ENCODE measurements at places on chromosomes 12 and 14. TPM values are rescaled to one million over a fixed set of nuclear protein-coding genes. Genes with fewer than 3 reads are reported as not detected.

AKAP3 gene
- total RNA-seq = 2.9 TPM

GRCh38 chr12:47824198-47824597, 4.5 kb upstream of the HDAC7 start:
- no peak for DNase-seq

GRCh38 chr14:60537663-60538062, 28.7 kb downstream of the SIX6 start:
- no peak for DNase-seq

- no peak for DNase-seq
Observed at GRCh38 chr12:91211866-91212265, 29.2 kb upstream of the DCN start.

GRCh38 chr14:105256292-105256960, 8.1 kb downstream of the BTBD6 start:
- no peak for DNase-seq

DNA sequence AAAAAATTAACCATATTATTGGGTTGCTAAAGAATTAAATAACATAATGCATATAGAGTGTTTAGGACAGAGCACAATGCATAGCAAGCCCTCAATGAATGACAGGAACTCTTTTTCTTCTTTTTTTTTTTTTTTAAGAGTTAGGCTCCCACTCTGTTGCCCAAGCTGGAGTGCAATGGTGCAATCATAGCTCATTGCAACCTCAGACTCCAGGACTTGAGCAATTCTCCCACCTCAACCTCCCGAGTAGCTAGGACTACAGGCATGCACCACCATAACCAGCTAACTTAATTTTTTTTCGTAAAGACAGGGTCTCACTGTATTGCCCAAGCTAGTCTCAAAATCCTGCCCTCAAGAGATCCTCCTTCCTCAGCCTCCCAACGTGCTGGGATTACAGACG, 20.5 kb upstream of the MTERF2 start:
- DNase-seq = no peak

LUM gene
- 35.7 TPM for total RNA-seq

ITGA7 gene
- 399 TPM for total RNA-seq

DNA sequence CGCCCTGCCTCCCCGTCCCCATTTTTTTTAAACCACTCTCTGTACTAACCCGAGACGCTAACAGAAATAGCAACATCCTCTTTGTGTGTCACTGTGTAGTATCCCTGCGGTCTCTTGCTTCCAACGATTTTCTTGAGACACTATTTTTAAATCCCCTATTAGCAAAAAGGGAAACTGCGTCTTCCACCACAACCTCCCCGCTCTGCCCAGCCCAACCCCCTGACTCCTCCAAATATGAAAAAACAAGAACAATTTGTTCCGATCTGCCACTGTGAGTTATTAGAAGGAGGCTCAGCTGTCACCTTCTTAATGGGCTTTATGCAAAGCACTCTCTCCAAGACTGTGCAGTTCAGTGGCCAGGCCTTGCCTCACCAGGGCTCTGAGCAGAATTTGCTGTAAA, 76.3 kb downstream of the MAP1LC3B2 start:
- DNase-seq = no peak

DNA sequence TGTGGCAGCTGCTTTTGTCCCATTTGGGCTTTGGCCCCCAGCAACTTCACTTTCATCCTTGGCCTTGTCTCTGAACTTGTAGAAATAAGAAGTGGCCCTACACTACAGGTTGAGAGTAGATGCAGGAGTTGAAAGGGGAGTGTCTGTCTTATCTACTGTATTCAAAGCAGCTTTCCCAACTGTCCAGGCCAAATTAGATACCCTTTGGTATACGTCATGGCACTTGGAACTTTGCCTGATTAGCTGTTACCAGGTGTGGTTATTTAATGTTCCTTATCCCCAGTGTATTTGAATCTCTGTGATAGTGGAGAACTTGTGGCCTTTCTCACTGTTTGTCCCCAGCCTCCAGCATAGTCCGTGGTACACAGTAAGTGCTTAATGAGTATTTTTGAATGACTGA, 33.5 kb downstream of the SUDS3 start:
- no peak for DNase-seq

GARIN6 gene
- not detected for total RNA-seq

- peak; percentile 71 for DNase-seq
Observed at GRCh38 chr12:124403273-124403672, 108.4 kb downstream of the RFLNA start.

- DNase-seq = no peak
Observed at GRCh38 chr12:57874166-57875108, 27.9 kb upstream of the CTDSP2 start.

DNA sequence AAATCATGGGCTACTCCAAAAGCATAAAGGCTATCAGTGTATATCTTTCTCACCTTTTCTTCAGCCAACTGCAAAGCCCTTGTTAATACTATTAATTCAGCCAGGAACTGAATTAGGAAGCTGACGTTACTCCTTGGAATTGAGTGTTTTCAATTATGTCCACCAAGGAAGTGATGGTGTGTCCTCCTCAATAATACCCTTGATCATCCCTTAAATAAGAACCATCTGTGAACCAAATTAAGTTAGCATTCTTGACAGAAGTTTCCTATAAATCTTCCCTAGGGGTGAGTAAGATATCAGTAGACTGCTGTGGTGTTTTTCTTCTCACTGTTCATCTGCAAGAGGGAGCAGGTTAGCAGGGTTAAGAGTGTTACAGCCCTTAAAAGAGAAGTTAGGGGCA, 252.3 kb upstream of the AVPR1A start:
- DNase-seq = no peak

GRCh38 chr12:123043536-123044001, 63.1 kb downstream of the ARL6IP4 start:
- DNase-seq = peak; percentile 82

DNA sequence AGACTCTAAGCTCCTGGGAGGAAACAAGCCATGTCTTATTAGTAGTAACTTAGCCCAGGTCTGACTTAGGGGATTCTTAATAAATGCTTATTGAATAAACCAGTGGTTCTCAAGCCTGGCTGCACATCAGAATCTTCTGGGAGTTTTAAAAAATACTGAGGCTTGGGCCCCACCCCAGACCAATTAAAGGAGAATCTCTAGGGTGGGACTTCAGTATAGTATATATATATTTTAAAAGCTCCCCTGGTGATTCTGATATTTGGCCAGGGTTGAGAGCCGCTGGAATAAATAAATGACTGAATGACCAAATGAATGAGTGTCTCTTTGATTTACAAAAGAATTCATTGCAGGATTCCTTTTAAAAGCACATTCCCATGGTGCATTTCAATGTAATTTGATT, 151.5 kb upstream of the GSC start:
- no peak for DNase-seq

GRCh38 chr12:46214668-46215436, 54.0 kb downstream of the SLC38A1 start:
- no peak for DNase-seq

DNA sequence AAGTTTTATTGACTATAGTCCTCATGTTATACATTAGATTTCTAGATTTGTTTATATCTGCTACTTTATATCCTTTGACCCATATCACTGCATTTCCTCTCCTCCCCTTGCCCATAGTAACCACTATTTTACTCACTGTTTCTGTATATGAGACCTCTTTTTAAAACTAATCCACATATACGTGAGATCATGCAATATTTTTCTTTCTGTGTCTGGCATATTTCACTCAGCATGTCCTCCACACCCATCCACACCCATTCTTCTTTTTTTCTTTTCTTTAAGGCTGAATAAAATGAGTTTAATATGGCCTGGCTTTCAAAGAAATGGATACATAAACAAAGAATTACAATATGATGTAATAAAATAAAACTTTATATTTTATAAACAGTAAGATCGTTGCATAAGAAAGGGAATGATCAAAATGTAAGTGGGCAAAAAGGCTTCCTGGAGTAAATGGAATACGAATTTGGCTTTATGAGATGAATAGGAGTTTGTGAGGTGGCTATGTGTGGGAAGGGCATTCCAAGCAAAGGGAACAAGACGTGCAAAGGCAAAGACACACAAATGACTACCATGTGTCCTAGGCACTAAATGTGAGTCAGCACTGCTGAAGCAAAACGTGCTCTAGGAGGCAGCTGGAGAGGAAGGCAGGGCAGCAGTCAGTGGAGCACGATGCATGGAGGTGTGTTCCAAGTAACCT, 53.2 kb upstream of the HIF1A start:
- no peak for DNase-seq

DNA sequence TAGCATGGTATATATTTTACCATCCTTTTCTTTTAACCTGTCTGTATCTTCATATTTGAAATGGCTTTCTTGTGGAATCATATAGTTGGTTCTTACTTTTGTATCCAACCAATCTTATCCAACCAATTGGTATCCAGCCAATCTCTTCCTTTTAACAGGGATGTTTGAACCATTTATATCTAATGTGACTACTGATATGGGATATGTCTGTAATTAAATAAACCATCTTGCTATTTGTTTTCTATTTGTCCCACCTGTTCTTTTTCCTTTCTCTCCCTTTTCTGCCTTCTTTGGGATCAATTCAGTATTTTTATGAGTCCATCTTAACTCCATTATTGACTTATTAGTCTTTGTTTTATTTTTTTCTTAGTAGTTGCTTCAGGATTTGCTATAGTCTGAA, 30.8 kb upstream of the SNX6 start:
- no peak for DNase-seq

GRCh38 chr12:26327975-26328644, 132.7 kb downstream of the SSPN start:
- DNase-seq = no peak

- DNase-seq = no peak
Observed at GRCh38 chr14:99157676-99158075, 114.3 kb downstream of the BCL11B start.
